Stimulated activated CD4-positive, alpha-beta T cell treated with anti-CD3 and anti-CD28 coated beads, TNF-alpha, amount 100 ng/mL, for 1 hour (primary cell): ENCODE measurements at places on chromosomes 2 and 18.

- DNase-seq = no peak
Observed at GRCh38 chr2:38709567-38710194, 41.5 kb downstream of the SRSF7 start.

- no peak for DNase-seq
Observed at GRCh38 chr2:71857636-71858035, 290.0 kb downstream of the CYP26B1 start.

GRCh38 chr18:28972333-28972907 lies 795.5 kb upstream of the CDH2 start:
- no peak for DNase-seq

DNA sequence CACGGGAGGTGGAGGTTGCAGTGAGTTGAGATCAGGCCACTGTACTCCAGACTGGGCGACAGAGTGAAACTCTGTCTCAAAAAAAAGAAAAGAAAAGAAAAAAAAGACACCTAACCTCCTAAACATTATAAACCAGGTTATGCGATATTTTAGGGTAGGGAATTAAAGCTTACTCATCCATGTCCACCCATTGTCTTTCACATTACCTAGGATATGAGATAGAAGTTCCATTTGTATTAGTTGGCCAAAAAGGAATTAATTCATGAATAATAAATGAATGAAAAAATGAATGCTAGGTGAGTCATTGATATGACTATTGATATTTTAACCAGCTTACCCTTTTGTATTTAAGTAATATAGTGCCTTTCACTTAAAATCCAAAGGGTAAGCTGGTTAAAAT lies 132.9 kb downstream of the FAM161A start:
- no peak for DNase-seq

DNA sequence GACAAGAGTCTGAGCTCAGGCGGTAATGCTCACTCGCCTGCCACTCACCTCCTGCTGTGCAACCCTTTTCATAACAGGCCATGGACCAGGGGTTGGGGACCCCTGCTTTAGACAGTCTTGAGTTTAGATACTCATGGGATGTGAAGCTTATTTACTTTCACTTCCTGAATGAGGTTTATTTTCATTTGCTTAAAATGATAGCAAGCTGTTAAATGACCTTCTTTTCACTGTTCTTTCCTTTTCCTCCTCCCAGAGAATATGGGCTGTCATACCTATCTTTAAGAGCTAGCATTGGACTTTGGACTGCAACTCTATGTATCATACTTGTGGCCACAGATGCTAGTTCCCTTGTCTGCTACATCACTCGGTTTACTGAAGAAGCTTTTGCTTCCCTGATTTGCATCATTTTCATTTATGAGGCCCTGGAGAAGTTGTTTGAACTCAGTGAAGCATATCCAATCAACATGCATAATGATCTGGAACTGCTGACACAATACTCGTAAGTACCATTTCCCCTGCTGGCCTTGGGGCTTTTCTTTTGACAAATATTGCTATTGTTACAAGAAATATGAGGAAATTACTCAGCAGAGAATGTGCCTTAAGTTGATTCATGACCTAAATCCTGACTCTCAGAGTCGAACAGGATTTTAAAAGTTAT lies 168.5 kb downstream of the DPP4 start:
- no peak for DNase-seq

DNA sequence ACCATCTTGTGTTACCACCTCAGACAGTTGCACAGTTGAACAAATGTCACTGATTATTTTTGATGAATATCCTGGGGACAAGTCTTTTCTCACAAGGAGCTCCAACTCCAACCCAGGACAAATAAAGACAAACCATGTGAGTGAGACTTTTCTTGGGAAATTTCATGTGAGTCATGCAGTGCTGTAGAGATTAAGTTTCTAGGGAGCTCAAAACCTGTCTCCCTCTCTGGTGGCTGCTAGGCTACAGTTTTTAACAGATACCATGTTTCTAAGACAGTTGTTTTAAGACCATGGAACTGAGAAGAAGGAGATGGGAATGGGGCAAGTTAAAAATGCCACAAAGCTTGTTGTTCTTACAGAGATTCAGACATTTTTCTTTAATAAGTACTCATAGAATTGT lies 255.5 kb downstream of the RIT2 start:
- DNase-seq = no peak

GRCh38 chr2:233811087-233811486 lies 33.0 kb downstream of the MROH2A start:
- no peak for DNase-seq

GRCh38 chr18:63603772-63604171 lies 16.6 kb downstream of the SERPINB13 start:
- DNase-seq = no peak

- no peak for DNase-seq
Observed at GRCh38 chr2:12262681-12263436, 453.9 kb upstream of the TRIB2 start.

DNA sequence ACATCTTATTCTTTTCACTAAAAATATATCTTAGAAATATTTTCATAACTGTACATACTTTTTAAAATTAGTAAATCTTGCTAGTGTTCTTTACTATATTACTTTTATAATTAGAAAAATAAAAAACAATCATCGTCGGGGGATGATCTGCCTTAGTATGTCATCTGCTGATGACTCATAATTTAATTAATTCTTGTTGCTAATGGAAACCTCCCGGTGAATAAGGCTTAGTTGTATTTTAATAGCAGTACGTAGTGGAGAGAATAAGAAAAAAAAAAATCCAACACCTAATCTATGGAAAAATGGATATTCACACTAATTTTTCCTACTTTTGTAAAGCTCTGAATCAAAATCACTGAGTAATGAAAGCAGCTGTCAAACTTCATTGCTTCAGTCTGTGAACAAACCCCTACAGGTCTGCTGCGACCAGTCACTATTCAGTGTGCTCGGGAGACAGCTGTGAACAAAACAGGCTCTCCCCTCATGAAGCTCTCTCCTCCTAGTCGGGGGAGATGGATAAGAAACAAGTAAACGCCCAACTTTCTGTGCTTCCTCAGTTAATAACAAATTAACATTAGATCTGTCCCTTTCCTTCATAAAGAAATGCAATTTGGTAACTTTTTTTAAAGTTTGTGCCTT lies 97.4 kb upstream of the UPP2 start:
- no peak for DNase-seq

GRCh38 chr2:230643576-230644291 lies 68.9 kb upstream of the CAB39 start:
- no peak for DNase-seq

DNA sequence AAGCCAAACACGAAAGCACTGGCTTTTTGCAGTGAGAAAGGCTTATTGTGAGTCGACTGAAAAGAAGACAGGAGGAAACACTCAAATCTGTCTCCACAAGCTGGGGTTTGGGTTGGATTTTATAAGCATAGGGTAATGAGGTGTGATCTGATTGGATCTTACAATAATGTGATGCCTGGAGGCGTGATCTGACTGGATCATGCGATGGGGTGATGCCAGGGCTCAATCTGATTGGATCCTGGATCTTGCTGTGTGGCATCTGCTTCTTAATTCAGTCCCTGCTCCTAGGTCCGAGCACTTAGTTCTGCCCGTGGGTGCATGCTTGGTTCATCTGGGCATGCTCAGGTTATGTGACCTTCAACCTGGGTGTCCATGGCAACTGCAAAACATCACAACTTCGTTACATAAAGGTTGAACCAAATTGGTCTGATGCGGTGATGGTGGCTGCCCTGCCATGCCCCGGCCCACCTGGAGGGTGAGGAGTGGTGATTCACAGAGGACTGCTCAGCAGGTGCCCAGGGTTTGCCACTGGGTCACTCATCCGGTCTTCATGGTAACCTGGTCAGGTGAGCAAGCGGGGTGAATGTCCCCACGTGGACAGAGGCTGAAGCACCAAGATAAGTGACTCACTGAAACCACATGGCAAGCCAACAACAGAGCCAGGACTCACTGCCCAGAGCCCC lies 111.0 kb downstream of the KCNF1 start:
- DNase-seq = no peak

- DNase-seq = no peak
Observed at GRCh38 chr2:26639685-26640243, 1.4 kb downstream of the CIB4 start.

DNA sequence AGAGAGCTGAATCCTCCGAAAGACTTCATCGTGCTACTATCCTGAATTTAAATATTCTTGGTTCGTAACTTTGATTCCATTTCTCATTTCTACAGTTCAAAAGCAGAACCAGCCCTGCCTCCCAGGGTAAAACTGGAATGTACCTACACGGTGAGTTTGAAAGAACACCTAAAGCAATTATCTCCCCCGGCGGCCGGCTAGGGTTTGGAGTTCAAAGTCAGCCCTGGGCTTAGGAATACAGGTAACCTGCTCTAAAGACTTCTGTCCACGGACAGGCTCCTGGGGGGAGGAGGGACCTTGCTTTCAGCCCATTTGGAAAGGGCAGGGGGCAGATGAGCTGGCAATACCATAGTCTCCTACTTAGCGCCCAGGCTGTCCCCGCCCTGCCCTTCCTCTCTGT lies 32.3 kb downstream of the CYP27C1 start:
- DNase-seq = no peak

- no peak for DNase-seq
Observed at GRCh38 chr2:166803373-166804000, 84.8 kb upstream of the XIRP2 start.

- DNase-seq = no peak
Observed at GRCh38 chr18:73545472-73545871, 602.2 kb downstream of the FBXO15 start.

GRCh38 chr2:28424799-28425463 lies 32.3 kb downstream of the FOSL2 start:
- no peak for DNase-seq

GRCh38 chr2:56624181-56624580 lies 440.4 kb downstream of the CCDC85A start:
- no peak for DNase-seq

- DNase-seq = no peak
Observed at GRCh38 chr2:232925153-232925820, 55.2 kb downstream of the SNORC start.

GRCh38 chr2:84959095-84959565 lies 11.8 kb upstream of the KCMF1 start:
- no peak for DNase-seq

DNA sequence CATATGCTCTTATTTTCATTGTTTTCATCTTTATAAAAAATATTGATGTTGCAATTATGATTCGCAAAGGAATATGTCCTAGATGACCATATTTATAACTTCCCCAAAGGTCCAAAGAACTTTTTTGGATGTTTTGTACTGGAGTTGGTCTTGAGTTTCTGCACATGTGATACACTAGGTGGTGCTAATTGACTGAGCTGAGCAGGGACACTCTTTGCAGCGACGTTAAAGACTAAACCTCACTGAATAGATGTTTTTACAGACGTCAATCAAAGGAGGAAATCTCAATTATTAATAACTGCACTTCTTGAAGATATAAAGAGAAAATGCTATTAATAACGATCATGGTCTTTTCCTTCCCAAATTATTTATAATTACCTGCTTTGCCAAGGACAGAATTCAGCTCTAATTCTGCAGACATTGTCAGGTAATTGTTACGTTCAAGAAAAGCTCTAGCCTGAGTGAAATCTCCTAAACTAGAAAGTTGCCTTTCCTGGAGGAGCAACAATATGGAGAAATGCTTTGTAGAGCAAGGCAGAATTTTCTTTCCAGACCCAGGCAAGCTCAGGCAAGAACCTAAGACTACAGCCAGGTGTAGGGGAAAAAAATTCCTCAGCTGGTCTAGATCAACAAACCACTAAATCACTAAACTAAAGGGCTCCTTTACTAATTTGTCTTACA lies 119.3 kb upstream of the RBBP8 start:
- no peak for DNase-seq

DNA sequence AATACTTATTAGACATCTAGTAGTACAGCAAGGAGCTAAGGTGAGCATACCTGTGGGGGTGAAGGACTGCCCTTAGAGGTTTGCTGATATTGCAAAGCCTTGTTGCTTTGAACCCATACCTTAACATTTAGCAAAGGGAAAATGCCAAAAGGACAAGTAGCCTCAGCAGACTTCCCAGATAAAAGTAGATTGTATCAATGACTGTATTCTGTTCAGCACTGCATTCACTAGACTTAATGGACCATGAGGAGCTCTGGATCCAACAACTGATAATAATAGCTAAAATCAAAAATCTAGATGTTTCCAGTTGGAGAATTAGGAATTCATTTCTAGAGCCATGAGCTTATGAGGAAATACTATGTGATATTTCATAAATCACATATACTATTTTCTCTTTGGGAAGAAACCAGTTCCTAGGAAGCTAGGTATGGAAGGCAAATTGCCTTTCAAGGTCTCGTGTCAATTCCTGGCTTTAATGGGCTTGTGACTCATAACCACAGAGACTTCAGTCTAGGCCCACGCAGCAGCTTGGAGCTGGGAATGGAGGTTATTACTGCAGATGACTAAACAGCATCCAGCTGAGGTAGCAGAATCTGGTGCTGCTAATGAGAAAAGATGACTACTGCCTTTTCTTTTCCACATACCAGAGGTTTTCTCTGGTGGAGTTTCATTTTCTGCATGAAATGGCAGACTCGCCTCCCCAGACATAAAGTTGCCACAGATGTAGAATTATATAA lies 191.2 kb upstream of the NABP1 start:
- DNase-seq = no peak

GRCh38 chr2:85433511-85434089 lies 15.1 kb downstream of the SH2D6 start:
- no peak for DNase-seq

GRCh38 chr18:9130806-9131205 lies 5.8 kb upstream of the ANKRD12 start:
- DNase-seq = no peak

DNA sequence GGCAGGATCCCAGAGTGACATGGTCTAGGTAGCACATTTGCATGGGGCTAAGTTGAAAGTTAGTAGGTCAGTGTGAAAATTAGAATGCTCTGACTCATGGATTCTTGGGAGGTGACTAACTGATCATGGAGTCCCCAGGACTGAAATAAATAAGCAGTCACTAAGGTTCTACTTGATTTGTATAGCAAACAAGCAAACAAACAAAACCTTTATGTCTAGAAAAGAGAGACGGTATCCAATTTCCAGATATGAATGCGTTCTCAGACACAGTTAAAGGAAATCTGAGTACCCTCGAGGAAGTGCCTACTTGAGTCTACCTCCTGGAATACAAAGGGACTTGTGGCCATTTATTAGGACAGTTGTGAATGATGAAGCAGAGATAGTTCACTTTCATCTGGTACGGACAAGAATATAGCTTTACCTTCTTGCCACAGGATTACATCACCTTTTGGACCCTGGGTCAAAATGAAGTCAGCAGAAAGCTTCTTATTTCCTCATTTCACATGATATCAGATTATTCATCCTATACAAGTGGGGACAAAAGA lies 54.3 kb upstream of the AGPS start:
- DNase-seq = no peak

GRCh38 chr18:12393998-12394397 lies 13.7 kb upstream of the PRELID3A start:
- no peak for DNase-seq

GRCh38 chr2:33292981-33293595 lies 183.4 kb upstream of the RASGRP3 start:
- no peak for DNase-seq

DNA sequence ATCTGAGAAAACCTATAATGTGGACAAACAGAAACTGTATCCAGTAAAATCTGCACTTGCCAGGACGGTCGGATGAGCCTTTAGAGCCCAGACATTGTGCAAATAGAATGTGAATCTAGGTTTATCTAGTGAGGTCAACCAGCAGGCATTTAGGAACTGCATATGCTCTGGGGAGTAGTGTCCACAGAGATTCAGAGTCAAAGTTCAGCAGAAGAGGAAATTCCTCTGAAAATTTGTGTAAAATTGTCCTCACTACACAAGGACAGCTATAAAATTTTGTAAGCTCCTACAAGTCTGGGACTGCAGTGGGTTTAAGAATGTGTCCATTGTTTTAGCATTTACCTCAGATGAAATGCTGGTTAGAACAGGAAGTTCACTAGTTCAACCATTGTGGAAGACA lies 9.8 kb upstream of the NDUFV2 start:
- DNase-seq = no peak
